ENCODE measurements at places on chromosomes 1 and 21.
A peak's percentile ranks its signal among the peaks of the same experiment; 100 is the strongest.

DNA sequence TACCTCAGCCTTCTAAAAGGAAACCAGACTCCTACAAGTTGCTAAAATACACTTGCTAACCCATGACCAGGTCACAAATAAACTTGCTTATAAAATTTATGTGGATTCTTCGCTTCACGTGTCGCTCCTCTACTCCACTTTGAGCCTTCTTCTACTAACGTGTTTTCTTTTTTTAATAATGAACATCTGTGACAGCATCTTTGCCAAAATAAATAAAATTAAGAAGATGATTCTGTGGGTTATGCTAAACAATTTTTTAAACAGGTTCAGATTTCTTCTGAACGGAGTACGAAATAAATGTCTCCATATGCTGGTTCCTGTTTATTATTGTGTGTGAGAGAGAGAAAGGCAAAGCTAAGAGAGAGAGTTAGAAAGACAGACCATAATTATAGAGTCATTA, 735.8 kb downstream of the LTN1 start:
- DNase-seq: no peak

DNA sequence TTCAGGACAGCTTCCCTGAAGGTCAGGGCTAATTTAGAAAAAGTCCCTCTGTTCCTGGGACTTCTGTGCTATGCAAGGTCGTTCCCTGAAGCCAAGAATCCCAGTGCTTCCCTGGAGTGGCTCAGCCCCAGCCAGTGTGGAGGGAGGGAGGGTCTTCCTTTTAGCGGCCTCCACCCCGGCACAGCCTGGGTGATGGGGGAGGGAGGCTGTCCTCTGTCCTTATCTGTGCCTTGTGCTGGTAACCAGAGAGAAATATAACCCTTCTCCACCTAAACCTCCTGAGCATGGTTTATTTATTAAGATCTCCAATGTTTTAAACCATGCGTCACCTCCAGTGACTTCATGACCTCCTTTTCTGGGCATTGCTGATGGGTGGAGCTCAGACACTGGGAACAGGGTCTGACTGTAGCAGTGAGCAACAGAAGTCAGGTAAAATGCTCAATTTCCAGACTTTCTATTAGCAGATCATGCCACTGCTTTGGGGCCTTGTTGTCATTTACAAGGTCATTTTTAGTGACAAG, 157.1 kb downstream of the DSCAM start:
- DNase-seq: no peak

DNA sequence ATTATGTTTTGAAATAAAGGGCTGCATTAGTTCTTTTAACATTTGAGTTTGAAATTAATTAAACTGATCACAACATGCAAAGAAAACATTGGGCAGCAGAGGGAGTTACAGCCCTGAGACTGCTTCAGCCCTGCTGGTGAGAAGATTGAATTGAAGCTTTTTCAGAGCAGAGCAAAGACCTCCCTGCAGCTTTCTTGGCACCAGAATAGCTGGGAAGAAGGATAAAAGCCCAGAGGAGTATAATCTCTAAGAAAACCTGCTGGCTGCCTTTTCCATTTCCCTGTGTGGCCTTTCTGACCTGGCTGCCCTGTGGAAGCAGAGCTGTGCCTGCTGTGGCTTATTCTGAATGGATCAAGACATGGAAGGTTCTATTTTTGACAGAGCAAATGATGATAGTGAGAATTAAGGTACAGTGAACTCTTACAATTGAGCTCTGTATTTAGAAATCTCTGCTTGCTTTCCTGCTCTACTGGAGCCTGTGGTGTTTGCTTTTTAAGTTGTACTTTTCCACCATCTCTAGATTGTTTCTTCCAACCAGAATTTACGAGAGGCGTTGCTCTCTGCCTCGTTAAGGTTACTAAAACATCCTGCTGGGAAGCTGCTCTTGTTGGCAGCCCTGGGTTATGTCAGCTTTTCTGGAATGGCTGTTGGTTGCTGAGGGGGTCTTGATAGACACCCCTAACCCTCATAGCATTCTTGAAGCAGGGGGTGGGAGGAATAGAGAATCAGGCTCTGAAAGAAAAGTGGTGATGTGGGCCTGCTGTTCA, 9.9 kb downstream of the SNRPE start:
- peak; percentile 17 for DNase-seq

DNA sequence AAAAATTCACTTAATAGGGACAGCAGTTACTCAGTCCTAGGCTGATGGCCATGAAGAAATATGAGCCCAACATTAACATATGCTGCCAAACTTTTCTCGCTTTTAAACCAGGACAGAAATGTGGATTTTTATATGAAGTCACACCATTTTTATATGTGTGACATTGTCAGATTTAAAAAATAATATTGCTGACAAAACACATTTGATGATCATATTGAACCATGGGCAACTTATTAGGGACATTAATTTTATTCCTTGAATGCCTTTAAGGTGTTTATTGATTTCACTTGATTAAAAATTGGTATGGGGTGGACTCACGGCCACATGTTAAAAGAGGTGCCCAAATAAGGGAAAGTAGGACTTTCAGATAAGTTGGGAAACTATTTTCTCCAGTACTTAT, 58.6 kb downstream of the RPRD2 start:
- DNase-seq: no peak

- DNase-seq: no peak
Measured at GRCh38 chr21:46078322-46078977, 19.5 kb upstream of the COL6A2 start.

DNA sequence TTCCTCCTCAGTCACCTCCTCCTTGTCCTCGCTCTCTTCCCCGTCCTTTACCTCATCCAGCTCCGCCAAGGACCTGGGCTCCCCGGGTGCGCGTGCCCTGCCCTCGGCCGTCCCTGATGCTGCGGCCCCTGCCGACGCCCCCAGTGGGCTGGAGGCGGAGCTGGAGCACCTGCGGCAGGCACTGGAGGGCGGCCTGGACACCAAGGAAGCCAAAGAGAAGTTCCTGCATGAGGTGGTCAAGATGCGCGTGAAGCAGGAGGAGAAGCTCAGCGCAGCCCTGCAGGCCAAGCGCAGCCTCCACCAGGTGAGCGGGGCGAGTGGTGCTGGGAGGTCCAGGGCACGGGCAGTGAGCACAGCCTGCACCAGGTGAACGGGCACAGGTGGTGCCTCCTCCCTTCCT, 76.2 kb downstream of the SKI start:
- no peak for DNase-seq

DNA sequence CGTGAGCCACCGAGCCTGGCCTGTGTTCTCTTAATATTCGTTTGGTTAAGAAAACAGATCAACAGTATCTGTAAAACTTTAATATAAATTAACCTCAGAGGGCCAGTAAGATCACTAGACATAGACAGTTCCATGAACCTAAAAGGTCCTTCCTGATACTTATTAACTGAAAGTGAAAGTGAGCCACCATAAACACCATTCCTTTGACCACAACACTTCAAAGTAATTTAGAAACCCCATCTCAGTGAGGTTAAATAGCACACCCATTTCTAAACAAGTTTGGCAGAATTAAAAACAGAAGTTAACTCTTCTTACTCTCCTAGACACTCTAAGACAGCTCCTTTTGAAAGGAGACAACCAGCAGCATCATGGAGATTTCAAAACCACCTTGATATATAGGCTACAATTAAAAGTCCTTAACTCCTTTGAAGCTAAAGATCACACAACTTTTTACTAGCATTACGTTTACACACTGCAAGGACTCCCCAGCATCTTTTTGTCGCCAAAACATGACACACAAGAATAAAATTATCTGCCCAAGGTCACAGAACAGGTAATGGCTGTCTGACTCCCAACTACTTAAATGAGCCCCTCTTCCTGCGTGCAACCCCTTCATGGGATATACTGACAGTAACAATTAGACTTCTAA, 2.2 kb downstream of the RNF19B start:
- peak; percentile 56 for DNase-seq

DNA sequence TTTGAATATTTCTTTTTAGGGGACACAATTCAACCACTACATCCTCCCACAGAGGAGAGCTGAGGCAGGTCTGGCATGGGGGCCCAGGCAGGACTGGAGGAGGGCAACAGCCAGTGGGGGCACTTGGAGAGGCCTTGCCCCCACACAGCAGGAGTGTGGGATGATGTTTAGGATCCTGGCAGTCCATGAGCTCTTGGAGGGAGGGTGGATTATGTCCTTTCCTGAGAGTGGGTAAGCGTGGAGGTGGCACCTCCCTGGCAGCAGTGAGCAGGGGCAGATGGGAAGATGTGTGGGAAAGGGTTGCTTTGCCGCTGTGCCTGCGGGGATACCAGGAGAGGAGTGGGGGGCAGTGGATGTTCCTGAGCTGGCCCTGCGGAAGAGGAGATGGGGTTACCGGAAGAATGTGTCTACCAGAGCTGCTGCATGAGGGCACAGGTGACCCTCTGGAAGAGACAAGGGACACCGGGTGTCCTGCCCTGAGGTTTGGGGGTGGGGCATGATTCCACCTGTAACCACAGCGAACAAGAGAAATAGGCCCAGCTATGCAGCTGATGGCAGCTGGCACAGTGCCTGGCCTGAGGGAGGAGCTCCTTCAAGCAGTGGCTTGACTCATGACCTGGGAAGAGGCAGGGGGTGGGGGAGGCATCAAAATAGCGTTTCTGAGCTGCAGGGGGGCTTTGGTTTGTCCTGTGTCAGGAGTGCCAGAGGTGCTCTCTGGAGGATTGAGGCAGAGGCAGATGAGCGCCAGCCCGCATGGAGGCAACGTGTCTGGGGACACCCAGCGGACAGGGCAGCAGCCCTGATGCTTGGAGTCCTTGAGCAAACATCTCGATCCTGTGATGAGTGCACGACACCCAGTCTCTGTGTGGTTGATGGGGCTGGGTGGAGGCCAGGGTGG, 123.9 kb upstream of the TMPRSS2 start:
- no peak for DNase-seq

GRCh38 chr21:33836408-33836807, 79.2 kb downstream of the ATP5PO start:
- no peak for DNase-seq

DNA sequence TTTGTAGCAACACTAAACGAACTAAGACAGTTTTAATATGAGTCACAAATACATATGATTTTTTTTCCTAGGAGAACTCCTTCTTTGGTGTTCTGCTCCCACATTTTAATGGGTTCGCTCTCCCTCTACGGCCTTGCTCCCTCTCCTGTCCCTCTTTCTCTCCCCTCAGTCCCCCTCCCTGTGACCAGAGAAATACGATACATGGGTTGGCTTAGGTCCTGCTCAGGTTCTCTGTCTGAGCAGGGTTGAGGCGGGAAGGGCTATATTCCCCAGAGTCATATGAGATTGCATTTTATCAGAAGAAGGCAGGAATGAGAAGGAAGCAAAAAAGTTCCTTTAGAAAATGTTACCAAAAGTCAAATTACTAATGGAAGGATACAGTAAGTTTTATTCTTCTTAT, 44.6 kb downstream of the UBE2U start:
- DNase-seq: no peak

GRCh38 chr1:20328201-20328600, 37.5 kb downstream of the VWA5B1 start:
- DNase-seq: no peak

GRCh38 chr1:160608057-160608456, 28.8 kb upstream of the CD84 start:
- DNase-seq: no peak

DNA sequence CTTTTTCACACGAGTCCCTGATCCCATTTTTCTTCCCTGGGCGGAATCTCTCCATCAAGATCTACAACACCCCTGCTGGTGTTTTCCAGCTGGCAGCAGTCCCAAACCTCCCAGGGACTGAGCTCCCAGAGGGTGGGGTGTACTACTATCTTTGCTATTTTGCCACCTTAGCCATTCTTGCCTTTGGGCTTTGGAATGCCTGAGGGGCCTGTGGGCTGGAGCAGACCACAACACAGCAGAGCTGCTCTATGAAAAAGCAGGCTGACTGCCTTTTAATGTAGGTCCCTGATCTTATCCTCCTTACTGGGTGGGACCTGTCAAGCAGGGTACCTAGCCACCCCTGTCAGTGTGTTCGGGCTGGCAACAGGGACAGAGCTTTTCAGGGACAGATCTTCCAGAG, 91.9 kb downstream of the KCNT2 start:
- no peak for DNase-seq

DNA sequence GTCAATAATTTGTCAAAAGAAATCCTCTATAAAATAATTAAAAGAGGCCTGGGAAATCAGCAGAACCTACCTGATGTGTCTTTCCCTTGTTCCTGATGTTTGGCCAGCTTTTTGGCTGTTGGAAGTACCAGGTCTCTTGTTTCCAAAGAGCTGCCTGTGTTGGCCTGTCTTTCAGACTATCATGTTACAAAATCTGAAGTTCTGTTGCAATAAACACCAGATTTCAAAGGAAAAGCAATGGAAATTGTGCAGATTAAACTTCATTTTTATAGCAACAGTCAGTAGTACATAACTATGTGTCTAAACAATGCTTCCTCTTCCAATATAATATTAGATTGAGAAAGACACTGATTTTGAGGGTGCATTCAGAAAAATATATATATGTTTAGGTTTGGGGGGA, 647.2 kb upstream of the CXADR start:
- no peak for DNase-seq

DNA sequence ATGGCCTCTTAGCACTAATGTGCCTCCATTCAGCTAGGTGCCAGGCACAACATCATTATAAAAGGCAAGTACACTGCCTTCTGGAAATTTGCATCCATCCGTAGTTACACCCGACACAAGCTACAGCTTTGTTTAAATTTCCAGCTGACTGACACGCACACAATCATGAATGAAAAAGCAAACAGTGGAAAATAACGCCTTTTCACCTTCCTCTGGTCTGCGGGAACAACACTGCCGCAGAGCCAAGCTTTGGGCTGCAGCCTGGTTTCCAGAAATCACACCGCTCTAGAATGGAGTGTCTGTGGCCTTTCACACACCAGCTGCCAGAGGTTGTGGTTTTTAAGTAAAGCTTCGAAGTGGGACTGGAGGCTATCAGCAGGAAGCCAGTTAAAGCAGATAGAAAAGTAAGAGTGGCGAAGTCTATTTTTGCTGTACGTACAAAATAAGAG, 142.8 kb upstream of the COA6 start:
- DNase-seq: peak; percentile 50
